GM12892 (cell line): ENCODE measurements at places on chromosomes 4 and X.

GRCh38 chrX:18966624-18967023, 17.3 kb downstream of the PHKA2 start:
- DNase-seq: no peak

DNA sequence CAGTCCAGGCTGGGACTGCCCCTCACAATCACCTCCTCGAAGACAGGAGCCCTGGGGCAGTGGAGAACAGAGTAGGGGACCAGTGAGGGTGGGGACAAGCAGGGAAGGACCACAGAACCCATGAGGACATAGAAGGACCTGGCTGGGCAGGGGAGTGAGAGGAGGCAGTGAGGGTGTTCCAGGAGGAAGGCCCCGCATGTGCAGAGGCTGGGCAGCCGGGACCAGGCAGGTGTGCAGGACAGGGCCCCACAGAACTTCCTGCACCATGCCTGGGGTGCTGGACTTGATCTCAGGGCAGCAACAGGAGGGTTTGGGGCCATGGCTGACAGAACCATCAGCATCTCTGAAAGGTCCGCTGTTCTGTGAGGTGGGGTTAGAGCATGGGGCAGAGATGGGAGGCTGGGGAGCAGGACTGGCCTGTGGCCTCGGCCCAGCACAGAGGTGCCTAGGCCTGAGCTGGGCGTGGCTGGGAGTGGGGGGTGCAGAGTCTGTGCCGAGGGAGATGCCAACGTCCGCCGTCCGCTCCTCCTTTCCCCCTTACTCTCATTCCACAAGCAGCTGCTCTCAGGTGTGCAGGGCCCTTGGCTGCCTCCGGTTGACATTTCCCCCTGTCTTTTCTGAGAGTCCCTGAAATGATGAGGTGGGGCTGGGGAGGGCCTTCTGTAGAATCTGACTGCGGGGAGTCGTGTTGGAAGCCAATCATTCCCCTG, 40.8 kb downstream of the EVC start:
- DNase-seq: no peak

DNA sequence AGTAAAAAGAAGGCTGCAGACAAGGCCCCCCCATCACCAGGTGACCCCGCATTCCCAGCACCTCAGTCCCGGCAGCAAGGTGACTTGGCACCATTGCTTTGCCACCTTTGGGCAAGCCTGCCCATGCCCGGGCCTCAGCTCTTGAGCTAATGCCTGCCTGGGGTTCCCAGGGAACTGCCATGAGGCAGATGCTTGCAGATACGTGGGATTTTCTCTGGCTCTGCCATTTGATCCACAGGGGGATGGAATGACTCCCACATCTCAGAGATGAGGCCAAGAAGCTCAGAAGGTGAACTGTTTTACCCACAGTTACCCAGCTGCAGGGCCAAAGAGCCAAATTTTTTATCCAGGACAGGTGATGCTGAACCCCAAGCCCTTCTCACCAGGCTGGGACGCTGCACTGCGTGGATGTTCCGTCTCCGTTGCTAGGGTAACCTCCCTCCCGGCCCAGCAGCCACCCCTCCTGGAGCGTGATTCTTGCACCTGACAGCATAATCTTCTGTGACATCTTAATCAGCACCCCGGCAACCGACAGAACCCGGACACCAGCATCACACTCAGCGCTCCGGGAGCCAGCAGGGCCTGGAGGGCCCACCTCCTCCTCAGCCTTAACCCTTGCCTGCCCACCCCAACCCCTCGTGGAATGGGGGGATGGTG, 15.7 kb upstream of the MSX1 start:
- DNase-seq: no peak

DNA sequence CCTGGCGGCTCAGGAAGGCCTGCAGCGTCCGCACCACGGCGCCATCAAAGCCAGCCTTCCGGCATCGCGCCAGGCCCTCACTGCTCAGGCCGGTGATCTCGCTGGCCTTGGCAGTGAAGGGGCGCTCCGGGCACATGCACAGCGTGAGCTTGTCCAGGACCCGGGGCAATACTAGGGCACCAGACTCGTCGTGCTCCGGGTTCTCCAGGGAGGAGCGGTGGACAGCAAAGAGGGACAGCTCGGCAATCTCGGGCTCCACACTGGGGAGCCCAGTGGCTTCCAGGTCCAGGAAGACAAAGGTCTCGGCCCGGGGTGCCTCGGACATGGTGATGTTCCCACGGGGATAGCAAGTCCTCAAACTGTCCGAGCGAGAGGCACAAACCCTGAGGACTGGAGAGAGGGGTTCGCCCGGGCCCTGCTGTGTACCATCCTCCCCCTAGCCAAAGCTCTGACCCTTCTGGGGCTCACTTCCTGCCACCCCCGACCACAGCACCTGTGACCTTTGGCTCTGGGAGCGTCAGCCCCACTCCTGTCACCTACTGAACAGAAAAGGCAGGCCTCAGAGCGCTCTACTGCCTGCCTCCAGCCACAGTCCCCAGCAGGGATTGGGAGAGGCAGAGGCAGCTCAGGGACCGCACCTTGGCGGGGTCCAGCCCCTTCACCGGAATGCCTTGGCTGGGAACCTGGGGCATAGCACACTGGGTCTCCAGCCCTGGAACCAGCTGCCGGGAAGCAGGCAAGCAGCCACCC, 575 bp downstream of the TREX2 start:
- DNase-seq: no peak

- no peak for DNase-seq
Observed at GRCh38 chr4:89942811-89943210, 48.2 kb downstream of the MMRN1 start.
